CD8-positive, alpha-beta T cell (primary cell): ENCODE measurements at places on chromosomes 11 and 22.

DNA sequence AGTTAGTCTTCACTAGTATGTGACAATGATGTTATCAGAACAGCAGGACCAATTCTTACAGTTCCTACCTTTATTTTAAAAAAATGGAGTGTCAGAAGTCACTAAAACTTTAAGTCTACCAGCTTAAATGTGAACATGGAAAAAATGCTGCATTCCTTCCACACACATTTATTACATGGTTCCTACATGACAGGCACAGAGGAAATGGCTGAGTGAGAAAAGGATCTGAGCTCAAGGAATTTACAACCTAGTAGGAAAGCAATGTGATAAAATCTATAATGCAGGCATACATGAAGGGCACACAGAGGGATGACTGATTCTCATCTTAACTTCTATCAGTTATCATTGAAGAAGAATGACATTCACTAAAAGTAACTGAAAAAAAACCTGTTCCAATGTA is 23.0 kb downstream of the CLDN25 start:
- no peak for DNase-seq

GRCh38 chr11:113270080-113270479 is 44.3 kb upstream of the TTC12 start:
- no peak for DNase-seq

- DNase-seq, result no peak
Observed at GRCh38 chr22:40028098-40028425, 33.3 kb downstream of the FAM83F start.

- no peak for DNase-seq
Observed at GRCh38 chr11:134543241-134543640, 131.2 kb upstream of the B3GAT1 start.

DNA sequence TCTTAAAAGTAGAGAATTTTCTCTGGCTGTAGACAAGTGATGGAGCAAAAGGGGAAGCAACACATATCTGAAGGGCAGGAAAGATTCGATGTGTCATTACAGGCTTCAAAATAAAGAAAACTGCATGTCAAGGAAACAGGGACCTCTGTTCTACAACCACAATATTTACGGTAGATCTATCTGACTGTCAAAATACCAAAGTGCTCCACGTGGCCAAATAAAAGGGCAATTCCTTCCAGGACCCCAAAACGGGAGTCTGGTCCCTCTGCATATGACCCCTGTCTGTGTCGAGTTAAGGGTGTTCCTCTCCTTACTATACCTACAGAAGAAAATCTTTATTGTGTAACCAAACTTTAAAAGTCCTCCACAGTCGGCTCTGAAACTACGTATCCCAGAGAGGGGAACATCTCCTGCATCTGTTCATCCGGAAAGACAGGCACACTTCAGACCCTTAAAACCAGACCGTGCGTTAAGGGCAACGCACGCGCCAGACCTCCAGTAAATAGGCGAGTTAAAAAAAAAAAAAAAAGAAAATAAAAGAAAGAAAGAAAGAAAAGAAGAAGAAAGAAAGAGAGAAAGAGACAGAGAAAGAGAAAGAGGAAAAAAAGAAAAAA is 756 bp downstream of the CLNS1A start:
- DNase-seq, result no peak

DNA sequence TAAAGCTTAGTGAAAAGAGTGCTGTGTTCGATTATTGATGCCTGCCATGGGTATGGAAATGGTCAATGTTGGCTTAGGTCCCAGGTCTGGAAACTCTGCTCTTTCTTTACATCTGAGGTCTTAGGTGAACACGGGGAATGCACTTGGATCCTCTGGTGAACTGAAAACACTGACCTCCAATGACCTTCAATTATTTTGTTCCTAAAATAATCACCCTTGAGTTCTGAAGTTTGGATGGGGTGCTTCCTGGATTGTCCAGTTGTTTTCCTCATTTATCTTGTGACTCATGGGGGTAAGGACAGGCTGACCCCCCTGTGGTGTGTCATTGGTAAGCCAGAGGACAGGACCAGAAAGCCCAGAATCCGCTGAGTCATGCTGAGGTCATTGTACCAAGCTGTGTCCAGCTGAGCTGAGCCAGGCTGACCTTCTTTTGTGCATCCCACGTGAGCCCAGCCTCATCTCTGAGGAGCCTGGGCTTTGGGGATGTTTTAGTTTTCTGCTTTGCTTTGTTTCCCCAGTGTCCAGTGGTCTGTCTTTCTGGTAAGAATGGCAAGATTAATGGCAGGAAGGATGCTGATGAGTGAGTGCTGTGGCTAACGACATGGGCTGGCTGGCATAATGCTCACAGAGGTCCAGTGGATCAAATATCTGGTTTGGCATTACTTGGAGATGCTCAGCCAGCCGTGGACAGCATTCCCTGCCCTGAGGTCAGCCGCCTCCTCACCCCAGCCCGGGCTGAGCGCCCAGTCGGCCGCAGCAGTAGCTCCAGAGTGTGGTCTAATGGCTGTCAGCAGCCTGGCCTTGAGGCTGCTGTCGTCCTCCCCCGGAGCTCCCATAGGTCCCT is 35.6 kb downstream of the AMPD3 start:
- DNase-seq, result no peak

GRCh38 chr11:115927823-115928329 is 423.7 kb upstream of the CADM1 start:
- DNase-seq, result no peak

- DNase-seq, result no peak
Observed at GRCh38 chr11:58786693-58787092, 55.0 kb upstream of the GLYAT start.

- no peak for DNase-seq
Observed at GRCh38 chr11:92224407-92225124, at the start of gene FAT3. Gene FAT3 (plus strand): TSS chr11:92224818. CDS start chr11:92352113, 127,295 bp downstream.

DNA sequence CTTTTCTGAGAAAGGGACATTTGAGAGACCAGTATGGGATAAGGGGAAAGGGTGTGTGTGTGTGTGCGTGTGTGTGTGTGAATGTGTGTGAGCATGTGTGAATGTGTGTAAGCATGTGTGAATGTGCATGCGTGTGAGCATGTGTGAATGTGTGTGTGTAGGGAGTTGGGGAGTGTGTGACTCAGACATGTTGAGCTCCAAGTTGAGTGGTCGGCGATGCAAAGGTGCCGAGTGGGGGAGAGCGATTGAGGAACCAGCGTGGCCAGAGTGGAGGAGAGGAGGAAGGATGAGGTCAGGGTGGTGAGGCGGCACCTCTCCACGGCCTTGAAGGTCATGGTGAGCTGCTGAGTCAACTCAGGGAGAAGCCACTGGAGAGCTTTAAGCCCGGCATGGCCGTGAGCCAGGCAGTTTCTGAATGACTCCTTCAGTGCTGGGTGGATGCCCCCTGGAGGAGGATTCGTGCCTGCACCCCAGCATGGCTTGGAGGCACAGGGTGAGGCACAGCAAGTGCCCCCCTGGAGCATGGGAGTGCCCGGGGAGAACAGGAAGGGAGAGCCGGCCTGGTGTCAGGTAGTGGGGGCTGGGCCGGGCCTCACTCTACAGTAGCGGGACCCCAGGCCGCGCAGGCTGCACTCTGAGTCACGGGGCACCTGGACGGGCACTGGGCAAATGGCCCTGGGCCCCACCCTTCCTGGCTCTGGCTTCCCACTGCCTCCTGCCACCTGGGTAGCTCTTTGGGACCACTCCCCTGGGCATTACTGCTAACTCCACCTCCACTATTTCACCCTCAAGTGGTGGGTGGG is 8.2 kb upstream of the CCDC88B start:
- peak; percentile 72 for DNase-seq

- DNase-seq, result no peak
Observed at GRCh38 chr11:74380746-74381439, 17.3 kb downstream of the PGM2L1 start.

- DNase-seq, result no peak
Observed at GRCh38 chr22:48899523-48900326, 927.9 kb downstream of the BRD1 start.

DNA sequence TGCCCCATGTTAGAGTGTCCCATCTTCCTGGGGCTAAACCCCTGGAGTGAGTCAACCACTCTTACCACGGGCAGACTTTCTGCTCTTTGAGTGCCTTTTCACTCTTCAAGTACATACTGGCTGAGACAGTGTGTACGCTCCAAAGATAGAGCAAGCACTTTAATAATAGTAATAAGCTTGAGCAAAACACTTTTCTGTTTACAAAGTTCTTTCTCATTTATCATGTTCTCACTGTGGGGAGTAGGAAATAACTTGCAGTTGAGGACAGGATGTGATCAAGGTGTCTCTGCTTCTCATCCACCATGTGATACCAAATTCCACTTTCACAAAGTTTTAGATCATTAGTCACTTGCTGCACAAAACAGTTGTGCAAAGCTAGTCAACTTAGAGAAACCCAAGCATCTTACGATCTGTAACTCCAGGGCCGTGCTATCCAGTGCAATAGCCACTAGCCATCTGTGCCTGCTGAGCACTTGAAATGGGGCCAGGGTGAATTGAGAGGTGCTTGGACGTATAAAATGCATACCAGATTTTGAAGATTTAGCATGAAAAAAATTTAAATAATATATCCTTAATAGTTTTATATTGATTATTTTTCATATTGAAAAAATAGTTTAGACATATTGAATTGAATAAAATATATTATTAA is 135.3 kb downstream of the KIF18A start:
- no peak for DNase-seq

GRCh38 chr11:113504586-113504985 is 29.4 kb upstream of the DRD2 start:
- no peak for DNase-seq

DNA sequence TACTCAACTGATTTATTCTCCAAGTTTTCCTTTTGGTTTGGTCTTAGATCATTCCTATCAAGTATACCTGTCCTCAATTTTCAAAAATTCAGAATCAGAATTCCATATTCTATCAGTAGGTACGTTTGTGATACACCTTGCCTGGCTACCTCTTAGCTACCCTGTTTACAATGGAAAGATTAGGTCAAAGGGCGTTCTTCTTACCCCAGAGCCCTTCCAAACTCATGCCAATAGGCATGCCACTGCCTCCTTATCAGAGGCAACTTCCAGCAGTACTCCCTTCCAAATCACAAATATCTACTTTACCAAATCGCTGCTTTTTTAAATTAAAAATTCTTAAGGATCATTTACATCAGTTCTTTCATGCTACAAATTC is 1.0 kb downstream of the PATL1 start:
- no peak for DNase-seq

DNA sequence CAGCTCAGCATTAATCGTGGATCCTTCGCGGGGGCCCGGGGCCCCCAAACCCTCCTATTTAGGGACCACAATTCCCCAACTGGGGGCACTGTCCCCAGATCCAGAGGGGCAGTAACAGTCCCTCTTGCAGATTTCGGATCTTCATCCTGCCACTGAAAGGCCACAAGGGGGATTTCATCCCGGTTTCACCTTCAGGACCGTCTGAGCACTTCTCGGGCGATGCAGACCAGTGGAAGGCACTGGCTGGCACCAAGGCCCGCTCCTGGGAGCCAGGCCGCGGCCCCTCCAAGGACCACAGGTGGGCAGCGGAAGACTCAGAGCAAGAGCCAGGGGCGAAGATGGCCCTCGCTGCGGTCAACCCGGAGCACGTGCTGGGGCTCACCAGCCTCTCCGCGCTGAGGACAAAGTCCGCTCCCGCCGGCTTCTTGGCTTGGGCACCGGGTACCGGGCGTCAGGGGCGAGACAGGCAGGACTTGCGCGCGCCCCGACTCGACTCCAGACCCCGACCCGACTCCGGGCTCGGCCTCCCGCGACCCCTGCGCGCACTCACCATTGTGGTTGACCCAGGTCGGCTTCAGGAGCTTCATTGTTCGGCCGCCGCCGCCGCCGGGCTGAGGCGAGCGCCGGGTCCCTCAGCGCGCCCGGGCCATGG is 517 bp downstream of the HIRA start:
- peak; percentile 40 for DNase-seq

DNA sequence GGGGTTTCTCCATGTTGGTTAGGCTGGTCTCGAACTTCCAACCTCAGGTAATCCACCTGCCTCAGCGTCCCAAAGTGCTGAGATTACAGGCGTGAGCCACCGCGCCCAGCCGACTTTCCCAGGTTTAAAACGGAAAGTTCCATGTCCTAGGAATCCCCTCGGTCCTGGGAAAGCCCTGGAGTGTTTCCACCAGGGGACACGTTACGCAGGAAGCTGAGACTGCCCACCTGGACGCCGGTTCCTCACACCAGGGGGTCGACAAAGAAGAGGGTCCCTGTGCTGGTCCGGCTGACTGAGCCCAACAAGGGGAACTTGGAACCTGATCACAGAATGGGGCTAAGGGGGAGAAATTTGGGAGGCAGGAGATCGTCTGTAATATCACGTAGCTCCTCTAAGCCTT is 3.5 kb upstream of the B4GALNT4 start:
- no peak for DNase-seq

- DNase-seq, result no peak
Observed at GRCh38 chr11:35338921-35339320, 80.4 kb downstream of the SLC1A2 start.

DNA sequence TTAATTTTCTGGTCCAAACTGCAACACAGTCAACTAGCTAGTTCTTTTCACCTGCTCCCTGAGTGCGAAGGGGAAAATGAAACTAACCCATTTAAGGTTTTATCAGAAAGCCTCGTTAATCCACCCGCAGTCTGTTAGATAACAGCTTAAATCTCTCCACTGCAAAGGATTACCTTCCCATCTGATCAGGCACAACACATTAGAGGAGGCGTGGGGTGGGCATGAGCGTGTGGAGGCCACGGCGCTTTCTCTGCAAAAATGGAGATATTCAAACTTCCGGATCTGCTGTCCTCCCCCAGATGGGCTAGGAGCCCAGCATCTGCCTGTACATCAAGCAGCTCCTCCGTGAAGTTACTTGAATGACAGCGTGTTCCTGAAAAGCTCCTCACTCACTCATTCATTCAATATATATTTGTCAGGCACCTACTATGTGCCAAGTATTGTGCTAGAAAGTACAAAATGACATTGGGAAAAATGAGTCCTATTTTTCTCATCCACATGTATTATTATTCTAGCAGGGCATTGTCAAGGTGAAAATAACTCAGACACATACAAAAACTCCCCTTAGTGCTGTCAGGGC is 13.5 kb upstream of the ANKK1 start:
- DNase-seq, result no peak

- DNase-seq, result peak; percentile 32
Observed at GRCh38 chr22:39612811-39613548, 42.4 kb downstream of the CACNA1I start.

GRCh38 chr11:57792060-57792541 is 30.5 kb downstream of the CTNND1 start:
- peak; percentile 80 for DNase-seq

DNA sequence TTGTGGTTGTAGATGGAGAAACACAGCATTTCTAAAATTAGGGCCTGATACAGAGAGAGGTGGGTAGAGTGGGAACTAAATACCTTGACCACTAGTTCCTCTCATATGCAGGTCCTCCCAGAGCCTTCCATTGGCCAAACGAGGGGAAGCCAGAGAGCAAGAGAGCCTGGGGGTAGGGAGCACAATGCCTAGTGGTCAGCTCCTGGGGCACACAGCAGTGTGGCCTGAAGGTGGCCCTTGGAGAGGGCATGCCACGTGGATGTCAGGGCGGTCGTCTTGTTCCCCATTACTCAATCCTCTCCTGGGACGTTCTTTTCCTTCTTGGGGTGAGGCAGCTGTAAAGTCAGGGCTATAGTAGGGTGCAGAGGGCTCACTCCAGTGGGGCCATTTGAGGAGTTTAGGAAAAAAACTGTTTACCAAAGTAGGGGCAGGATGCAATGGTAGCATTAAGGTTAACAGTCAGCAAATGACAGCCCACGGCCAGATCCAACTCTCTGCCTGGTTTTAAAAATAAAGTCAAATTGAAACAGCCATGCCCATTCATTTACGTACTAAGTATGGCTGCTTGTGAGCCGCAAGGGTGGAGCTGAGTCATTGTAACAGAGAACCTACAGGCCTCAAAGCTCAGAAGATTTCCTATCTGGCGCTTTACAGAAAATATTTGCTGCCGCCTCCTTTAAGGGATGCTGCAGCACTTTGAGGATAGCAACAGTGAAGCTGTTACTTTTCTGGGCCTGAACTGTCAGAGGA is 7.6 kb downstream of the MYO18B start:
- DNase-seq, result no peak

GRCh38 chr22:39021552-39022250 is 774 bp downstream of the APOBEC3D start:
- peak; percentile 51 for DNase-seq
